Renal cortex interstitium (tissue), 15 donors: ENCODE measurements at places on chromosomes 4 and X. TPM values are rescaled to one million over a fixed set of nuclear protein-coding genes. Genes with fewer than 3 reads are reported as not detected.

DNA sequence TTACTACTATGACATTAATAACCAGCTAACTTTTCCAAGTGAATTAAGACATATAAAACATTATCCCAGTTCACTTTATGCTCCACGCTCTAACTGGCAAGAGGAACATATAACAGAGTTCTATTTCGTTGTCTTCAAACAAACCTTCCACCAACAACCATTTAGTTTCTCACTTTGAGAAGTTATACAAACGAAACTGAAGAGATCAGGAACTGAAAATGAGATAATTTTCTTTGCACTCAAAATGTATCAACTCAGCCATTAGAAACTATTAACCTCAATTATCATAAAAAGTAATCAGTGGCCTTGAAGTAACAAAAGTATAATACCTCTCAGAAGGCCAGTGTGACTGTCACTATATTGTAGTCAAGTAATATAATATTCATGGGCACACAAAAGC lies 70.1 kb downstream of the CHM start:
- no peak for DNase-seq

GRCh38 chrX:47218920-47219815 lies 687 bp downstream of the CDK16 start:
- DNase-seq: no peak

GRCh38 chrX:40117715-40118285 lies 20.0 kb upstream of the BCOR start:
- no peak for DNase-seq

DNA sequence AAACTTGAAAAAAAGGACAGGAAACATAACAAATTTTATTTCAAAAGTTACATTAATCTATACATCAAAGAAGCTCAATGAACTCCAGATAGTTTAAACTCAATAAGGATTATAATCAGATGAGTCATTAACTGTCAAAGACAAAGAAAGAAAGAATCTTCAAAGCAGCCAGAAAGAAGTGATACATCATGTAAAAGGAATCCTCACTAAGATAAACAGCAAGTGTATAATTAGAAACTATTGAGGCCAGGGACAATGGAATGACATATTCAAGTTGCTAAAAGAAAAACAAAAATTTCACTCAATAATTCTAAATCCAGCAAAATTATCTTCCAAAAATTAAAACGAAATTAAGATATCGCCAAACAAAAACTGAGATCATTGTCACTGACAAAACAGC lies 161.6 kb upstream of the NWD2 start:
- DNase-seq: no peak

- no peak for DNase-seq
These were observed 24.1 kb downstream of the NAT8L start for GRCh38 chr4:2083116-2083825.

- no peak for DNase-seq
These were observed 12.3 kb upstream of the TIGD2 start for GRCh38 chr4:89099034-89099433.

- DNase-seq: no peak
These were observed 22.8 kb upstream of the SH3RF1 start for GRCh38 chr4:169293343-169294176.

DNA sequence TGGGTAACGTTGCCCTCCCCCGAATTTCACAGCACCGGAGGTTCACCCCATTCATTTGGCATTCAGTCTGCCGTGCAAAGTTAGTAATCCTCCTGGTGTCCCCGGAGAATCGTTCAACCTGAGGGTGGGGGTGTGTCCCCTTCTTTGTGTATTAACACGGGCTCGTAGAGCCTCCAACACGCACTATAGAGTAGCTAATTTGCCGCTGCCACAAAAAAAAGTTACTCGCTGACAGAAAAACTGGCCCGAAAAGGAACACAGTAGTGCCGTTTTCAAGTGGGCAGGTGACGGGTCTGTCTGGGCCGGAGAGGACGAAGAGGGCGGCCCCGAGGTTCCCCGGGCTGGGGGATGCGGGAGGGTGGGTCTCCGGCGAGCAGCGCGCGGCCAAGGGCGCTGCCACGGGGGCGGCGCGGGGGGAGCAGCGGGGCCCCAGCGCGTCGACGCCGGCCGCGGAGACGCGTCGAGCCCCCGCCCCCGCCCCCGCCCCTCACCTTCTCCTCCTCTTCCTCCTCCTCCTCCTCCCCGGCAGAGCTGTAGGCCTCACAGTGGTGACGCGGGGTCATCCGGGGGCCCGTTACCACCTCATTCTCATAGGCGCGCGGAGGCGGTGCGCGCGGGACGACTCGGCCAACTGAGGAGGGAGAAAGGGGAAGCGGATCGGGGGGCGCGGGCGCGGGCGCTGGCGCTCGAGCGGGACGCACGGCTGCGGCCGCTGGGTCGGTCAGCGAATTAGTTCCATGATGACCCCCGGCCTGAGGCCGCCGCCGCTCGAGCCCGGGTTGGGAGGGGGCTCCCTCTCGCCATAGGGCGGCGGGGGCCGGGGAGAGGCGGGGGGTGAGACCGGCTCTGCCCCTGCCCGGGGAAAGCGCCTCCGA lies 571 bp downstream of the CCNI start:
- DNase-seq: no peak

DNA sequence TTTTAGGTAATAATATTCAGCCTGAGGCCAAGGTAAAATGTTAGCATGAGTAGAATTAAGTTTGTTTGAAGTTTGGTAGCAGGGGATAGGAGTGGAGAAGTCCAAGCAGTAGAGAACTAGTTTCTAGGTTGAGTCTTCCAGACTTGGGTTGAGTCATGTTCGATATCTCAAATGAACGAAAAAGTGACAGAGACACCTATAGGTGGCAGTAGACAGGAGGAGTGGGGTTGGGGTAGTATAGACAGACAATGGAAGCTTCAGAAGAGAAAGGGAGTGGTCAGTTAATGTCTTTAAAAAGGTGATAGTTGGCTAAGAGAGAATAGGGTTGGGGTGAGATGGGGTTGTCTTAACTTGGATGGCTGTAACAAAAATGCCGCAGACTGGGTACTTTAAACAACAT lies 58.7 kb upstream of the EMCN start:
- DNase-seq: no peak

- DNase-seq: no peak
These were observed 24.7 kb downstream of the KCNE5 start for GRCh38 chrX:109600237-109600651.

DNA sequence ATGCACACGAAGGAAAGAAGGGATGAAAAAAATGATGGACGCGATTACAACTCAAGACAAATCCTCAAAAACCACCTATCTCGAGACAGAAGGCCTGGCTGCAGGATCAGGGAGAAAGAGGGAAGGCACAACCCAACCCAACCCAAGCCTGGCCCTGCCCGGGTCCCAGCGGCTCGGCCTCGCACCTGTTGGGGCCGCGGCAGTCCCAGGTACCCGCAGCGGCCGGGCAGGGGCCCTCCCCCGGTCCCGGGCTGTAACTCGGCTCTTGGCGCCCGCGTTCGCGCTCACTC lies 464 bp downstream of the RASGEF1B start:
- no peak for DNase-seq

DNA sequence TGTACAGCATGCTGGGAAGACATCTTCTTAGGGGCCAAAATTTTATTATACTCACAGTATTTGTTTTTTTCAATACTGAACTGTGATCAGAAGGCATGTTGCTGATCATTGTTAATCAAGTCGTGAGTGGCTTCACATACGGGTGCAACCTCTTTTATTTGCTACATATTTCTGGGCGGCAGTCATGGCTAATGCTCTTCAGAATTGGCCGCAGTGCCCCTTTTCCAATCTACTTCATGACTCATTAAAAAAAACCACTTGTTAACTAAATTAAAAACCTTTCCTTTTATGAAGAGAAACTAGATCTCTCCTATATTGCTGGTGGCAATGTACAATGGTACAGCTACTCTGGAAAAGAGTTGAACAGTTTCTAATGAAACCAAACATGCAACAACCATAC lies 101.5 kb upstream of the C1GALT1C1 start:
- no peak for DNase-seq

Gene SSX2B
- not detected for polyA plus RNA-seq

Gene ACSL1
- polyA plus RNA-seq: 51.9 TPM

Gene TEX11
- 0.20 TPM for polyA plus RNA-seq

Gene IL2RG
- 1.4 TPM for polyA plus RNA-seq

Gene SLC6A14
- 0.17 TPM for polyA plus RNA-seq

Gene GPR119
- polyA plus RNA-seq: not detected
